SW 1271 (cell line): ENCODE measurements at places on chromosomes 4 and X.

GRCh38 chrX:149949743-149950436, 11.6 kb upstream of the EOLA2 start:
- no peak for DNase-seq

- DNase-seq: no peak
Measured at GRCh38 chr4:166006217-166006616, 133.2 kb downstream of the TLL1 start.

- no peak for DNase-seq
Measured at GRCh38 chr4:7538518-7538917, 103.8 kb upstream of the PSAPL1 start.

DNA sequence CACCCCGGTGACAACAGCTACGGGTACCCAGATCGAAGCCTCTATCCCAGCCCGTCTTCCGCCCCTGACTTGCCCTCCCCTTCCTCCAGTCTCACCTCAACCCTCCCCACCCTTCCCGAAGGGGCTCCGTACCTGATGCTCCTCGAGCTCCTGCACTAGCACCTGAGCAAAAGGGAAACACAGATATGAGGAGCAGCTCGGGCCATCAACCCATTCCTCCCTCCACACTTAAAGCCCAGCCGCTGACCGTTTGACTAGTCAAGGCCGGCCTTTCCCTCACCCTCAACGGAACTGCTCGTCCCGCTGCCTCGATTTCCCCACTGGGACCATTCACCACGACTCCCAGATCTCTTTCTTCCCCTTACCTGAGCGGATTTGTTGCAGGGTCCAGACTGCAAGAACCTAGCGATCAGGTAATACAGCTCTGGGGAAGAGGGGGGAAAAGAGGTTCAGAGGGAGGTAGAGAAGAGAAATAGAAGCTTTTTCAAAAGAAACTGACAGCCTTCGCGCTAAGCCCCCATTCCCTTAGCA, 731 bp downstream of the BRWD3 start:
- no peak for DNase-seq

- DNase-seq: no peak
Measured at GRCh38 chr4:108787724-108788123, 24.9 kb upstream of the ETNPPL start.

DNA sequence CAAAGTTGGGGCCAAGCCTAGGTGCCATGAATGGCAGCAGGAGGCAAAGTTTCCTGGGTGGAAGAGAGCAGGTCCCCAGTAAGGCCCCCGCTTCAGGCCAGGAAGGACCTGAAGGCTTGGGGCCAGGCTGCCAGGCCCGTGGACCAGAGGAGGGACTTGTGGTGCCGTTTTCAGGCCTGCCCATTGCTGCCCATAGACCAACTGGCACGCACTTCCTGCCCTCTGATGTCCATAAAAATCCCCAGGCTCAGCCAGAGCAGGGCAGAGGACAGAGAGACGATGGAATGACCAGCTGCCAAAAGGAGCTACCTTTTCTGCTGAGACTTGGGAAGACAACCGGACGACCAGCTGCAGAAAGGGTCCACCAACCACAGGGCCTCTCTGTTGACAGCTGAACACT, 1205.5 kb downstream of the ARAP2 start:
- DNase-seq: no peak

- no peak for DNase-seq
Measured at GRCh38 chrX:93875621-93876282, 201.7 kb downstream of the FAM133A start.

GRCh38 chr4:89899152-89899551, 4.5 kb downstream of the MMRN1 start:
- no peak for DNase-seq

DNA sequence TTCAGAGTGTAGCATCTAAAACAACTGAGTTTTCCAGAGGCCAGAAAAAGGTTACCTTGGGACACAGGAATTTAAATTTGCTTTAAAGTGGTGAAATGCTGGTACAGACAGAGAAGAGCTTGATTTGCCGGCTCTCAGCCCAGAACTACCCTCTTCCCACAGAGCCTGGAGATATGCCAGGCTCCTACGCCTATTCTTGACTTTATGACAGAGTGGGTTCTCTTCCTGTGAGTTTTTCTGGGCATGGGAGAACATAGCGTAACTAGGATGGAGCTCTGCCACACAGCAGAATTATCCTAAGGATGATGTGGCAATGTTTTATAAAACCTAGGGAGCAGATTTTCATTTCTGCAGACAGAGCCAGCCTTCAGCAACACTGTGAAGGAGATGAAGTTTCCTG, 241.8 kb downstream of the GRIA3 start:
- DNase-seq: no peak

DNA sequence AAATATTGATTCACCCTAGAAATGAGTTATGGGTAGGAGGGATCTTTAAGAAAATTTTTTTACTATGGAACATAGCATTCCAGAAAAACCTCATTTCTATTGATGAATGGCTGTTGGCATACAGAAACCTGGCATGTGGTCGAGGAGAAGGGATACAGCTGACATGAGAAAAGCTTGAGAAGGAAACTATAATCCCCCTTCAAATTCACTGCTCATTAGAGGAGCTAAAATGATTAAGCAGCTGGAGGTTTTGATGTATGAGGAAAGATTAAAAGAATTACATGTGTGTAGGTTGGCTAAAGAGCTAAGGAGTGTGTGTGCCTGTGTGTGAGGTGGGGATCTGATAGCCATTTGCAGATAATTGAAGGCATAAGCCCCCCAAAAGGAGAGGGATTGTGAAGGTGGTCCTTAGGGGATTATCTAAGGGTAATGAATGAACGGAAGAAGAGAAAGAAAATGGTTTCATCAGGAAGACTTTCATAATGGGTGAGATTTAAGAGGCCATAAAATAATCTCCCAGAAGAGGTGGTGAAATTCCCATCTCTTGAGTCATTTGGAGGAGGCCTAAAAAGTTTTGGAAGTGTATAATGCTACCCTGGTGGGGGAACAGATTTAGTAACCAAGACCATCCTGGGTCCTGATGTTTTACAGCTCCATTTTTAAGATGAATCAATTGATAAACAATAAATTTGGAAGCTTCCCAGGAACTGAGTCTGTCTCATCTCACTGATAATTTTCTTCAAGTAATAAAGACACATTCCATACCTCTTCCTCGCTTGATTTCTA, 272.0 kb upstream of the HAND2 start:
- no peak for DNase-seq

GRCh38 chr4:15784959-15785634, 7.0 kb downstream of the CD38 start:
- no peak for DNase-seq

GRCh38 chr4:152193059-152193458, 342.8 kb downstream of the FBXW7 start:
- DNase-seq: no peak

- no peak for DNase-seq
Measured at GRCh38 chr4:8504279-8505007, 63.9 kb downstream of the TRMT44 start.

GRCh38 chr4:52894443-52894842, 32.3 kb downstream of the RASL11B start:
- no peak for DNase-seq

DNA sequence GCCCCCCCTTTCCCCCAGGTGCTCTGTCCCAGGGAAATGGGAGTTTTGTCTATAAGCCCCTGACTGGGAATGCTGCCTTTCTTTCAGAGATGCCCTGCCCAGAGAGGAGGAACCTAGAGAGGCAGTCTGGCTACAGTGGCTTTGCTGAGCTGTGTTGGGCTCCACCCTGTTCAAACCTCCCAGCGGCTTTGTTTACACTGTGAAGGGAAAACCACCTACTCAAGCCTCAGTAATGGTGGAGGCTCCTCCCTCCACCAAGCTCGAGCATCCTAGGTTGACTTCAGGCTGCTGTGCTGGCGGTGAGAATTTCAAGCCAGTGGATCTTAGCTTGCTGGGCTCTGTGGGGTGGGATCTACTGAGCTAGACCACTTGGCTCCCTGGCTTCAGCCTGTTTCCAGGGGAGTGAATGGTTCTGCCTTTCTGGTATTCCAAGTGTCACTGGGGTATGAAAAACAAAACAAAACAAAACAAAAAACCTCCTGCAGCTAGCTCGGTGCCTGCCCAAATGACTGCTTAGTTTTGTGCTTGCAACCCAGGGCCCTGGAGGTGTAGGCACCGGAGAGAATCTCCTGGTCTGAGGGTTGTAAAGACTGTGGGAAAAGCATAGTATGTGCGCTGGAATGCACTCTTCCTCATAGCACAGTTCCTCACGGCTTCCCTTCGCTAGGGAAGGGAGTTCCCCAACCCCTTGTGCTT, 41.7 kb downstream of the ITM2A start:
- no peak for DNase-seq

GRCh38 chr4:138728566-138728965, 287.0 kb upstream of the NOCT start:
- no peak for DNase-seq

DNA sequence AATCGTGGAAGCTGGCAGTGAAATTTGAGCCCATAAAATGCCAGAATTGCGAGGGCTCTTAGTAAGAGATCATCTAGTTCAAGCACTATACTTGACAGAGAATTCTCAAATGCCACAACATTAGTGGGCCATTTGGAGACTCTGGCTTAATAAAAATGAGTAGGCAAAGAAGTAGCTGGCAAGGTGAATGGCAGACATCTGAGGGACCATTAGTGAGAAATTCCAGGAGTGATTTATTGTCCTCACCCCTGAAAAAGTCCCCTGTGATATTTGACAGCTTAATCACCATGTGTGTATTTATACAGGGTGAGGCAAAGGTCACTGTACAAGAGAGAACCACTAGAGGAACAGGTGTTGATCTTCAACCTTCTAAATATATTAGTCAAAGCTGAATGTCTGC, 207.5 kb downstream of the CHRDL1 start:
- no peak for DNase-seq

GRCh38 chr4:75698162-75698962, 25.2 kb upstream of the G3BP2 start:
- no peak for DNase-seq

DNA sequence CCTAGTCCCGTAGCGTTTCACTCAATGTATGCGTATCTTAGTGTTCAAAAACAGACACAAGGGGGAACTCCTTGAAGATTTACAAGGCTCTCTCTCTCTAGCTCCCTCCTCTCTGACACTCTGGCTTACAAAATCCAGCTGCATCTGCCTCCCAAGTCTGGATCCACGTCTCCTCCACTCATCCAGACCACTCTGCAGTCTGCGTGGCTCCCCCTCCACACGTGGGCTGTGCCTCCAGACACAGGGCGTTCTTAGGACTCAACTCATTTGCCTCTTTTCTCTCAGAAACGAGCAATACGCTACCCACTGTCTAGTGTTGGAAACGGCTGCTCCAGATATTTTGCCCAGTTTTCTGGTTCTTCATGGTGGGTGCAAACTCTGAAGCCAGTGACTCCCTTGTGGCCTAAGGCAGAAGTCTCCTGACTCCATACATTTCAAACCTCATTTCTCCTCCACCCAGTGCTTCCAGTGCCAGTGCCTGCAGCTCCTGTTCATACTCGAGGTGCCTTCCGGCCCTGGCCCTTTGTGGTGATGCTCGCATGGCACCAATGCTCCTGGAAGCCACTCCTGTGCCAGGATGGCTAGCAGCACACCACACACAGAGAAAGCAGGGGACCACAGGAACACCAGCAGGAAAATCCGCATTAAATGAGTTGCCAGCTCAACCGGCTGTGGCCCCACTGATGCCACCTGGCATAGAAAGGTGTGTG, 24.1 kb downstream of the NAT8L start:
- no peak for DNase-seq

DNA sequence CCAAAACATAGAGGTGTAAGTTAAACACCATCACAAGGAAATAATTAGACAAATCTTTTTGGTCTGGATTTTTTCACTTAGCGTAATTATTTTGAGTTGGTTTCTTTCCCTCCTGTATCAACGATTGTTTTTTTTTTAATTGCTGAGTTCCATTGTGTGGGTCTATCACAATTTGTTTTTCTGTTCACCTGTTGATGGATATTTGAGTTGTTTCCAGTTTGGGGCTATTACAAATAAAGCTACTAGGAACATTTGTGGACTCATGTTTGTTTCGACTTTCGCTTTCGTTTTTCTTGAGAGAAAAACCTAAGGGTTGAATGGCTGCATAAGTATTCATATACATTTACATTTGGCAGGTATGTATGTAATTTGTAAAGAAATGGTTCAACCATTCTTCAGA, 20.4 kb upstream of the FBXW7 start:
- no peak for DNase-seq

GRCh38 chrX:72097098-72097497, 34.6 kb downstream of the RTL5 start:
- DNase-seq: no peak

DNA sequence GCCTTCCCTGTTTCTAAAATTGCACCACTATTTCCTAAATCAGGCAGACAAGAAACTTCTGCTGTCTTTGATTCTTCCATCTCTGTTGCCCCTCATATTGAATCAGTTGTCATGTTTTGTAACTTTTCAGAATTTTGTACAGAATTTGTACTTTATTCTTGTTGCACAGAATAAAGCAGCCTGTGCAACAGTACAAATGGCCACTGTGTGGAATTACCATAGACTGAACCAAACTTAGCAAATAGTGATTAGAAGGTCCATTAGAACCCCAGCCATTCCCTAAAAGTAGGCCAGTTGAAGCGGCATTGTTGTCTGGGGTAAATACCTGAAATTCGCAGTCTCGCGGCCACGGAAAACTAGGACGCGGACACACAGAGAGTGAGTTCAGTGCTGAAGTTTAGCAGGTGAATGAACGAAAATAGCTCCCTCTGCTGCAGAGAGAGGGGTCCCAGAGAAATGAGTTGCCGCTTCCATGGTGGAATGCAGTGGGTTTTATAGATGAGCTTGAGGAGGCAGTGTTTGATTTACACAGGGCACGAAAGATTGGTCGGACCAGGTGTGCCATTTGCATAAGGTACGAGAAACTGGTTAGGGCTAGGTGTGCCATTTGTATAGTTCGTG, 71.8 kb downstream of the C4orf33 start:
- DNase-seq: no peak

GRCh38 chr4:14862891-14863290, 139.4 kb upstream of the CPEB2 start:
- no peak for DNase-seq

- no peak for DNase-seq
Measured at GRCh38 chr4:1041147-1041935, 29.9 kb downstream of the FGFRL1 start.

- no peak for DNase-seq
Measured at GRCh38 chr4:146458594-146458993, 63.1 kb downstream of the SLC10A7 start.

DNA sequence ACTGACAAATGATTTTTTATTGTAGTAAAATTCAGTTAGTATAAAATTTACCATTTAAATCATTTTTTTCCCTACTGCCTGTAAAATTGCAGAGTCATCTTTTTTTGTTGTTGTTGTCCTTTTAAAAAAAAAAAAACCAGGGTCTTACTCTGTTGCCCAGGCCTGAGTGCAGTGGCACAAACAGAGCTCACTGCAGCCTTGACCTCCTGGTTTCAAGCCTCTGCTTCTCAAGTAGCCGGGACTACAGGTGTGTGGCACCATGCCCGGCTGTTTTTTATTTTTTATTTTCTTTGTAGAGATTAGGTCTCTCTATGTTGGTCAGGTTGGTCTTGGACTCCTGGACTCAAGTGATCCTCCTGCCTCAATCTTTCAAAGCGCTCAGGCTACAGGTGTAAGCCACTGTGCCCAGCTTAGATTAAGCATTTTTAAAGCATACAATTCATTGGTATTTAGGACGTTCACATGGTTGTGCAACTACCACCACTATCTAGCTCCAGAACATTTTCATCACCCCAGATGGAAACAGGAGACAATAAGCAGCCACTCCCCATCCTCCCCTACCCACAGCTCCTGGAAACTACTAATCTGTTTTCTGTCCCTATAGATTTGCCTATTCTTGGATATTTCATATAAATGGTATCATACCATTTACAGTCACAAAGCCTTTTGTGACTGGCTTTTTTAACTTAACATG, 59.7 kb upstream of the PGRMC2 start:
- no peak for DNase-seq
